ENCODE measurements at places on chromosomes 1 and 21.
A peak's percentile ranks its signal among the peaks of the same experiment; 100 is the strongest.

DNA sequence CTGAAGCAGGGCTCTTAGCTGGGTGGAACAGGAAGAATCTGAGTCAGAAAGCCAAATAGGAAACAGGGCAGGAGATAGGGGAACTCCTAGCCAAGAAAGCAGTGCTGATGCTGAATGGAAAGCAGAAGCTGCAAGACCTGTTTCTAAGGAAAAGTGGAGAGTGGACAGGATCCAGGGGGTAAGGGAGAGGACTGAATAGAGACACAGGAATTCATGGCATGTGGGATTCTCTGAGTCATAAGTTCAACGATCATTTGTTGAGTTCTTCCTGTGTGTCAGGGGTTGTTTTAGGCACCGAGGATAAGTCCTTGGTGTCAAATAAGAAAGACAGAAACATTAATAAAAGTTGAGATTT, 153.8 kb upstream of the FGGY start:
- no peak for DNase-seq

DNA sequence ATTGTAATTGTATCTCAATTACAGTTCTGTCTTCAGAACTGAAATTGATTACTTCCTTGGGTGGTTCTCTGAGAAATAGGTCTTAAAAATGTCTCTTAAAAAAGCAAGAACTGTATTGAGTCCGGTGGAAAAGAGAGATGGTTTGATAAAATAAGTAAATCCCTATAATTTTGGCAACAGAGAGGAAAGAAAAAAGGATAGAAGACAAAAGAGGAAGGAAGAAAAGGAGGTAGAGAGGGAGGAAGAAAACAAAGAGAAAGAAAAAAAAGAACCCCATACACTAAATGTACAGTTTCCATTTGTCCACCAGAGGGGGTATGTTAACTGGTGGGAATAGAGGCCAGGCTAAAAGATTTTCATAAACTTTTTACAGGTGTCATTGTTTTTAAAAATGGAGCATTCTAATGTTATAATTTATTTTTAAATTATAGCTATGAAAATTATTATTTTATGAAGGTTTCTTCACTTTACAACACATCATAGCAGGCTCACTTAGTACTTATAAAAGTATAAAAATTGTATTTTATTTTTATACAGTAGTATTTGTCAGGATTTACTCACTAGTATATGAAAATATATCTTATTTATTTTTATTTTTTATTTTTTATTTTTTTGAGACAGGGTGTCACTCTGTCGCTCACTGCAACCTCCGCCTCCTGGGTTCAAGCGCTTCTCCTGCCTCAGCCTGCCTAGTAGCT, 2.1 kb upstream of the UBE2T start:
- no peak for DNase-seq

DNA sequence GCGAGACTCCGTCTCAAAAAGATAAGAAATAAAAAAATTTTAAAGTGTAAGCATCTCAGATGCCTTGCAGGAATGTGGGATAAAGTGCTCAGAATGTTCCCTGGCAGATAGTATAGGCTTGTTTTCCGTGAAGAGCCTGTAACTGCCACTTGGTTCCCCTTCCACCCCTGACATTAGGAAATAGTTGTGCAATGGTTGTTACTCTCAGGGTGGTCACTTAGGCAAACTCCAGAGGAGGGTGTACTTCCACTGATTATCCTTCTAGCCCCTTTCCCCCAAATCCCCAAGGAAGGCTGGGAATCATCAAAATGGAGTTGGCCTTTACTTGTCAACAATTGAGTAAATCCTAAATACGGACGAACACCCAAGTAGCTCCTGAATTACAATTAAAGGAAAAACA, 10.4 kb downstream of the RPL11 start:
- no peak for DNase-seq

DNA sequence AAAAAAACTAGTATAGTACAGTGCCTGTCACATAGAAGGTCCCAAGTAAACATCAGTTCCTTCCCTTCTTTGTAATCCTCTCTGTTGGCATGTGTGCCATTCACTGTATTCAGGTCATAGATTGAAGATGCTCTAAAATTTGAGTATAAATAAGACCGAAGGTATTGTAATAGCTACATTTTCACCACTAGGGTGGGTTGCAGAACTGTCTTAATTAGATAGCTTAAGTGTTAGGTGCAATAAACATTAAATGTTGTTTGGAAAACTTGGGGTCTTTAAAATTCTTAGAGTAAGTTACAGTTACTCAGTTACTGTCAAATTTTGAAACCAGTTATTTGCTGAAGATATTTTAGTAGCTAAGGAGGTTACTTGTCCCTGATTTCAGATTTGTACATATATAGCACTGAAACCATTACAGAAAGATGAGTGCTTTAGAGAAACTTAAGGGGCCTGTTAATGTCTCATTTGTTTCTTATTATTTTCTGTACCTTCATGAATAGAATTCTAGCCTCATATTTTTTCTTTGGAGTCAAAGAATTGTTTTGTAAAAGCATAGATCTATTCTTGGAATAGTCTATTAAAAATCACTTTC, 24.3 kb downstream of the PER3 start:
- peak; percentile 41 for DNase-seq

GRCh38 chr1:33332881-33333280, 12.0 kb upstream of the A3GALT2 start:
- no peak for DNase-seq

GRCh38 chr1:67691712-67692111, 6.7 kb downstream of the GADD45A start:
- no peak for DNase-seq

DNA sequence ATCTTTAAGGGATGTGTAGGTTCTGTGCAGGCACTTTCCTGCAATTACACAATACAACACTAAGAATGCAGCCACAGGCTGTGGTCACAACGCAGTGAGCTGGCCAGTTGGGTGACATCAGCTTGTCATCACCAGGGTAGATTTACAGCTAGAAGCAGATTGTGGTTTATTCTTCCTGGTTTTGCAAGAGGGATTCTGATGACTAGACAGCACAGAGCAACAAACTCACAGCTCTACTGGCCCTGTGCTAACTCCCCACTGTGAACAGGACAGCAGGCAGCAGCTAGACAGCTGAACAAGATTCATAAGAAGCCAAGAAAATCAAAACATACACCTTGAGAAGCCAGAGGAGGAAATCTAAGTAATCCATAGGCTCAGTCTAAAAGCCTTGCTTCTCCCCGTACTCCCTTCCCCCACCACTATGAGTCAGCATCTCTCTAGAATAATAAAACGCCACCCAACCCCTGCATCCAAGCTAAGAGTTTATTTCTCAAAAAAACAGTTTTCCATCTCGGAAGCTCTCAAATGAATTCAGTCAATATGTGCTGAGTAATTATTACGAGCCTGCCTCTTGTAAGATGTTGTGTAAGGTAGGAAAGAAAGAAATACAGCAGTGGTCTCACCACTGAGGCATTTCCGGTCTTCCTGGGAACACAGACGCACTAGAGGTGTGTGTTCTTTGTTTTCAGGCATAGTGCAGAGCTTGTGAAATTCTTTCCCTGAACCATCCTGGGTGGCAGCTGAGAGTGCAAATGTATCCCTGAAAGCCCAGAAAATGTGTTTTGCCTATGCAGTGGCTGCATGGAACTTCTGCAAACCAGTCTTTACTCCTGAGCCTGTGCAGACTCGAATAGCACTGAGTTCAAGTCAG, 162.8 kb downstream of the NTPCR start:
- DNase-seq = peak; percentile 71

GRCh38 chr1:195851804-195852203, 756.4 kb downstream of the KCNT2 start:
- no peak for DNase-seq

DNA sequence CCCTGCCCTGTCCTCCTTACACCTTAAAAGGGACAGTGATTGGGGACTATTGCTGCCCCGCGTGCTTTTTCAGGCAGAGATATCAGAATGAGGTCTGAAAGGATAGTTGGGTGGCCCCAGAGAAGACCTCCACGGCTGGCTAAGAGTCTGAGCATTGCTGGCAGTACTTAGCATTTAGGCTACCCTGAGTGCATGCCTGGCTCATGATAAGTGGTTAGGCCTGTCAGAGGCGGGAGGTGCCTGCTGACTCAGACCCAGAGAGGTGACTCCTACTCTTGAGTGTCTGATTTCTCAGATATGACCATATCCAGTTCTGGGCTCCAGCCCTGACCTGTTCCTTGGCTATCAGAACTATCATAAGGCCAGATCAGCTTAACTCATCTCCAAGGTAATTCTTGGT, 213.7 kb downstream of the PBX1 start:
- DNase-seq = no peak

DNA sequence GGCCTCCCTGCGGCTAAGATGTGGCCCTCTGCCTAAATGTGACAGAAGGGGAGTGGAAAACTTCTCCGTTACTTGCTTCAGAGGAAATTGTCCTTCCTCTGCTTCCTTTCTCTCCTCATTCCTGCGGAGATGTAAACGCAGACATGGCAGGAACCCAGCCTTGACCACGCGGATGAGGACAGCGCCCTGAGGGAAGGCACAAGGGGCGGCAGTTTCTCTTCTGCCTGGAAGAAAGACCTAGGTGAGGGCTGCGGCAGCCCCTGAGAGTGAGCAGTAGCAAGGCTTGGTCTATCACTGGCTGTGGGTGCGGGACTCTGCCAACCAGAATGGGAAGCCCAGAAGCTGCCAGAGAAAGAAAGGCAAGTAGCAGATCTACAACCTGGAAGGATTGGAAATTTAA, 14.0 kb upstream of the CTPS1 start:
- DNase-seq = no peak

- DNase-seq = no peak
These were observed 30.7 kb downstream of the IGFN1 start for GRCh38 chr1:201221201-201221846.

- no peak for DNase-seq
These were observed 273.1 kb downstream of the NTNG1 start for GRCh38 chr1:107413951-107414350.

GRCh38 chr1:201947697-201948008, 1.3 kb upstream of the LMOD1 start:
- DNase-seq = no peak

DNA sequence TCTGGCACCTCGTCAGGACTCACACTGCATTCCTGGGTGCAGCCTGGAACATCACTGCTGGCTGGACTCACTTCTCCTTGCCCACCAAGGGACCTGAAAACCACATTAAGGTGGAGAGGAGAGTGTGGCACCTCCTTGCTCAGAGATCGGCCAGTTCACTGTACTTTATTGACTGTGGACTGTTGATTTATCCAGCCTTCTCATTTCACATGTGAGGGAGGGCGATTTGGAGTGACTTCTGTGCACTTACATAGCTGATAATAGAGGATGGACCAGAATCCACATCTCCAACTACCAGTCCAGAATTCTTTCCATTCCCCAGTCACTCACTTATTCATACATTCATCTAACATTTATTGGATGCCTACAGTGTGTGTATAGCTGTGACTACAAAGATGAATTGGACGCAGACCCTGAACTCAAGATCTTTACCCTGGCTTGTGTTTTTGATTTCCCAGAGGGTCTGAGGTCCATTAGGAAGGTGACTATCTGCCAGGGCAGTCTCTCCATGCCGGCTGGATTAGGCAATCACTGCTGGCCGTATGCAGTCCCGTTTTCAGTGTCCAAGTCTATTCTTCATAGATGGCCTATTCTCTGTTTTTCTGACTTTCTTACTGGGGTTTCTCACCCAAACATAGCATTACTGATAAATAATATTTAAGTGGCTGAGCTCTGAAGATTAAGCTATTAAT, 233.5 kb upstream of the SGIP1 start:
- DNase-seq = no peak

DNA sequence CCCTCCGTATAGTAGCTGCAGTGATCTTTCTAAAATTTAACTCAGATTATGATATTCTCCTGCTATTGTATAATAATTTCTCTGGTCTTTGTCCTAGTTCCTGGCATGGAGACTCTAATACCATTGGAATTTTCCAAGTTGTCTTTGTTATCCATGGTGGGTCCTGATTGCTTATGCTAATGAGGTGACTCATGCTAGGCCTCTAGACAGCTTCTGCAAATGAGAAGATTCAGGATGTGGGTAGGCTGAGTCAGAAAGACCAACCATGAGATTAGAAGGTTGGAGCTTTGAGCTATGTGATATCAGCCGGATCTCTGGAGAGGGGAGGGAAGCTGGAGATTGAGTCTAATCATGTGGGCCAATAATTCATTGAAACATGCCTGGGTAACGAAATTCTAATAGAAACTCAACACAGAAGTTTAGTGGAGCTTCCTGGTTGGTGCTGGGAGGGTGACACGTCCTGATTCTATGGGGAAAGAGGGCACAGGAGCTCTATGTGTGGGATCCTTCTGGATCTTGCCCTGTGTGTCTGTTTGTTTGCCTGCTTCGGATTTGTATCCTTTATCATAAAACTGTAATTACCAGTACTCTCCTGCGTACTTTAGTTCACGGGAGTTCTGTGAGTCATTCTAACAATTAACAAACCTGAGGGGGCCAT, 73.2 kb upstream of the CNIH3 start:
- DNase-seq = peak; percentile 1

DNA sequence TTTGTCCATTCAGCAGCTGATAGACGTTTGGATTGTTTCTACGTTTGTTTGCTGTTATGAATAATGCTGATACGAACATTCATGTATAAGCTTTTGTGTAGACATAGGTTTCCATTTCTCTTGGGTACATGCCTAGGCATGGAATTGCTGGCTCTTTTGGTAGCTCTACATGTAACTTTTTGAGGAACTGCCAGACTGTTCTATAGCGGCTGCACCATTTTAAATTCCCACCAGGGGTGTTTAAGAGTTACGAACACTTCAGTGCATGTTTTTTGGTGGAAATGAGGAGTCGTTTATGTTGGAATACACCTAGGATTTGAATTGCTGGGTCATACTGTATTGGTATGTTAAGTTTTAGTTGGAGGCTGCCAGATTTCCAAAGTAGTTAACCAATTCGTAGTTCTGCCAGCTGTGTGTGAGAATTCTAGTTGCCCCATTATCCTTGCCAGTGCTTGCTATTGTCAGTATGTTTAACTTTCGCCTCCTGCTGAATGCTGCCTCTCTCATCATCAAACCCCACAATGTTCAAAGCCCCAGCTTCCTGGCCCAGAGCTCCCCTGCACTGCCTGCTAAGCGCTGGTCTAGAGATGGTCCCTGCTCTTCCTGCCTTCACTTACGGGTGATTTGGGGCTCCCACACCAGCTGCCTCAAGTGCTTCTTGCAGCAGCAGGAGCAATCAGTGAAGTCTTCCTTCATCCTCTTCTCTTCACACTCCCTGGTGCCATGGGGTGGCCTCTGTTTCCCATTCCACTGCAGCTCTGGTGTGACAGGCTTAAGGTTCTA, 81.0 kb downstream of the MAN1C1 start:
- DNase-seq = no peak

All from CD4-positive, alpha-beta T cell treated with Interferon alpha-2 for 1 hour (primary cell).